ENCODE measurements at places on chromosomes 2 and 18.

DNA sequence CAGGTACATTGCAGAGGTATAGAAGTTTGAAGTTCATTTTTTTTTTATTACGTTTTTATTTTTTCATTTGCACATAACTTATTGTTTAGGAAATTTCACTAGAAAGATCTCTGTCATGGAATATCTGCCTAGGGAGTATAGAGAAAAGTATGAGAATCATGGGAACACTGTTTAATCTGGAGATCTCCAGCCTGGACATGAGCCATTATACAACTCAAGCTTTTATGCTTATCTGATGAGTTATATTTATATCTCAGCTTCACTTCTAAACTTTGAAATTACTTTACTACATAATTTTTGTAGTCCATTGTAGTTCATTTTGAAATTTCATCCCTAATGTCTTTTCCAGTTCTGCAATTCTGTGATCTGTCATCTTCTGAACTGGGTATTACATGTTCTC, 515.6 kb downstream of the ERBB4 start:
- DNase-seq, result no peak

DNA sequence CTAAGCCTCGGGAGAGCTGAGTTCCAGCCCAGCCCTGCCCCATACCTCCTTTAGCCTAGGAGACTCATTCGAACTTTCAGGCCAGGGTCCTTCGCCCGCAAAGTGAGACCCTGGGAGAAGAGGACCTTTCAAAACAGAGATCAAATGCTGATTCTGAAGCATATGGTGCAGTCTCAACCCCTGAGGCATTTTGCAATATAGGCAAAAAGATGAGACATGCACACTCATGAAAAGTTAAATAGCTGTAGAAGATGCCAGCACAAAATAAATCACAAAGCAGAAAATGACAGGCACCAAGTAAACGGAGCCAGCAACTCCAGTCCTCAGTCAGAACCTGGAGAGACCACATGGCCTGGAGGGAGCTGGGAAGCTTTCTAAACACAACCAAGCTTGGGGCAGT, 542.7 kb upstream of the RAB6C start:
- DNase-seq, result no peak

GRCh38 chr2:83873110-83873509, 586.0 kb downstream of the SUCLG1 start:
- no peak for DNase-seq

GRCh38 chr18:22320771-22321170, 96.9 kb downstream of the CTAGE1 start:
- DNase-seq, result no peak

DNA sequence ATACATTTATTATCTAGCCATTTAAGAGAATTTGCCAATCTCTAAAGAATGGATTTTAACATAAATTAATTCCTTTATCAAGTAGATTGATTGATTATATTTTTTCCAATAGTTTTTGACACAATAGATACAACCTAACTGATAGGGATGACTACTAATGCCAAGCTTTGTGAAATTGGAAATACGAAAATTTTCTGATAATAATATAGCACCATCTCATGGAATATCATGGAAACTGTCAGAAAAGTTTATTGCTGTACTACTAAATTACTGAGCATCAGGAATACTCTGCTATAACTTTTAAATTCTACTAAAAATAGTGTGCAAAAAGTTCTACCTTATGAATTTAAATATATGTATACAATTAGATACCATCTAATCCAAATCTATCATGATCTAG, 101.8 kb upstream of the MAP2 start:
- no peak for DNase-seq

GRCh38 chr18:76903386-76903785, 81.0 kb downstream of the ZNF236 start:
- no peak for DNase-seq

GRCh38 chr2:237074211-237074993, 11.3 kb upstream of the COPS8 start:
- DNase-seq, result no peak

- no peak for DNase-seq
Observed at GRCh38 chr2:165629776-165630175, 160.3 kb downstream of the CSRNP3 start.

DNA sequence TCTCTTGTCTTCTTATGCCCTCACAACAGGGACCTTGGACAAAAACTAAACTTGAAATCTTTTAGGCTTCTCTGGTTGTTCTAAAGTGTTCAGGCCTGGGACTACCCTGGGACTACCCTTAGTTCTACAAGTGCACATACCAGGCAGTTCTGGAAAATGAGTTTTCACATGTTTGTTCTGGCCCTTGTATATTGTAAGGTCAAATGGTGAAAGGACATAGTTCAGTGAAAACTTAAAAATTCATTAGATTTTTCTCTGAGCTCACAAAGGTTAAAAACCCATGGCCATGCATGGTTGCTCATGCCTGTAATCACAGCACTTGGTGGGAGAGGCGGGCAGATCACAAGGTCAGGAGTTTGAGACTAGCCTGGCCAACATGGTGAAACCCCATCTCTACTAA, 875.5 kb upstream of the FAM98A start:
- DNase-seq, result no peak

DNA sequence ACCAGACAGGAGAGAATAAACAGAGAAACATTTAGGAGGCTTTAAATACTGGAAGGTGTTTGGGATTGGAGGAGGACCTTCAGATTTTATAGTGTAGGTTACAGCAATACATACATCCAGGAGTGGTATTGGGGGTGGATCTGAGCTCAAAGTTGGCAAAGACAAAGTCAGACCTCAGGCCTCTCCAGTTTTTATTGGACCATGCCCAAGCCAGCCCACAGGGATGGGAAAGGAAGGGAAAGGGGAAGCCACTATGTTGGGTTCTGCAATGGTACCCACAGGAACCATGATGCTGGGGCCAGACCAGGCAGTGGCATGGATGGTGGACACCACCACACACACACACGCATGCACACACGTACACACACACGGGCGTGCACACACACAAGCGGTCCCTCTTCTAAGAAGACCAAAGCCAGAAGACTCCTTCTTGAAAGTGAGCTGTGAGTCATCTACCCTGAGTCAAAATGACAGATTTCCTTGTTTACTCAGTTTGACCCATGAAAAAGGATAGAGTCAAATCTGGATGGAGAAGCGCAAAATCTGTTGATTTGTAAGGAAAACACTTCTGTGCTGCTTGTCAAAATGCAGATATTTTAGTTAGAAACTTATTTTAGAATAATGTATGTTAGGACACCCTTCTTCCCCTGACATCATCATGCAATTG, 87.9 kb downstream of the TRABD2A start:
- no peak for DNase-seq

DNA sequence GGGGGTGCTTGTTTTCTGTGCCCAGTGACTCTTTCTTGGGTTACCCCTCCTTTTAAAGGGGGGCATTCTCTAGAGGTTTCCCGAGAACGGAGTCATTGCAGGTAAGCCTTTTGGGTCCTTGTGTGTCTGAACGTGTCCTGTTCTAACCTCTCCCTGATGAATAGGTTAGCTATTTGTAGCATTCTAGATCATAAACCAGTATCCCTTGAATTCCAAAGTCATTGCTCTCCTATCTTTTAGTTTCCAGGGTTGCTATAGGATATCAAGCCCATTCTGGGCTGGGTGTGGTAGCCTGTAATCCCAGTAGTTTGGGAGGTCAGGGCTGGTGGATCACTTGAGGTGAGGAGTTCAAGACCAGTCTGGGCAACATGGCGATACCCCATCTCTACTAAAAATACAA, 65.9 kb upstream of the YWHAQ start:
- no peak for DNase-seq

DNA sequence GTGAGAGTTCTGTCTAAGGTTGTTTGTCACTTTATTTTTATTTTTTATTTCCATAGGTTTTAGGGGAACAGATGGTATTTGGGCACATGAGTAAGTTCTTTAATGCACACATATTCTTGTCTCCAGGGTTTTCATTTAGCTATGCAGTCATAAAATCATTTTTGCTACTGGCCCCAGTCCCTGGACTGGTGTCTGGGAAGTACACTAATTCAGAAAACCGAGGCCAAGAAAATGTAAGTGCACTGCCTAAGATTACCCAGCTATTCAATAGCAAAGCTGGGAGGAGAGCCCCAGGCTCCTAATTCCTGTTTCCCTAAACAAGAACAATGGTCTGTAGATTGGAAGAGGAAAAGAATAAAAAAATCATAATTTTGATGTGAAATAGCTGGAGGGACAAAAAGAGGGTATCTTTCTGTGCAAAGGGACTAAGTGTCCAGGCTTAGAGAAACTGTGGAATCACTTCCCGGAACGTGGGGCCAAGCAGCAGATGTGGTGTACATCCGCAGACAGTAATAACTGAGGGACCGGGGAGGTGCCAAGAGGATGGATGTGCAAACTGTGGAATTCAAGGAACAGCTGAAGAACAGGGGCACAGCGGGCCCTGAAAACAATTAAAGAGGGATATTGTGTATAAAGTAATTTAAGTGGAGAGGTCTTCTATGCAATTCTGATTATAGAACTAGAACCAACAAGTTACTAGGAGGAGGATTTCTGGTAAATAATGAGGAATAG, 236.3 kb downstream of the ACKR3 start:
- no peak for DNase-seq

- DNase-seq, result no peak
Observed at GRCh38 chr2:241563981-241564595, 5.5 kb downstream of the BOK start.

GRCh38 chr2:143608758-143609157, 479.5 kb downstream of the ARHGAP15 start:
- DNase-seq, result no peak

- DNase-seq, result no peak
Observed at GRCh38 chr2:38485734-38486133, 108.7 kb upstream of the ATL2 start.

GRCh38 chr2:15800495-15801329, 139.6 kb upstream of the MYCN start:
- no peak for DNase-seq

GRCh38 chr2:120453635-120453998, 107.7 kb downstream of the INHBB start:
- peak; percentile 88 for DNase-seq

GRCh38 chr2:210515911-210516310, 39.4 kb upstream of the LANCL1 start:
- no peak for DNase-seq

DNA sequence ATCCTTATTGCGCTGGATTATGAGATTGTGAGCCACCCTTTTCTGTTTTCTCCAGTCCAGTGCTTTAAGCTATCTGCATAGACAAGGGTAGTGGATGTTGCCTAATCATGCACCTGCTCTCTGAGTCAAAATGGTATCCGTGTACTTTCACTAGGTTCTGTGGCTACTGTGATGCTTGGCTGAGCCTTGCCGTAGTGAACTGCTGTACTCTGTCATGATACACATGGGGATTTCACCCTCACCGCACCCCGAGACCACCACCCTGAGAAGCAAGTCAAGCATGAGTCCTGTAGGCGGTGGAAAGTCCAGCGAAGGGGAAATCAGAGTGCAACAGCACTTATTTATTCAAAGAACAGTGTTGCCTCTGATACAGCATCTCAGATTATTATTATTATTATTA, 55.0 kb downstream of the ARHGAP25 start:
- DNase-seq, result no peak

- peak; percentile 21 for DNase-seq
Observed at GRCh38 chr2:46521215-46521683, 41.9 kb downstream of the TMEM247 start.

All from A172 (cell line).